Activated CD4-positive, CD25-positive, alpha-beta regulatory T cell (primary cell): ENCODE measurements at places on chromosomes 11 and 22.

GRCh38 chr11:125494974-125495725 is 915 bp downstream of the FEZ1 start:
- no peak for DNase-seq

GRCh38 chr11:116931206-116931953 is 94.0 kb upstream of the APOA1 start:
- DNase-seq, result no peak

- DNase-seq, result no peak
Observed at GRCh38 chr22:43867839-43868635, 5.7 kb upstream of the SULT4A1 start.

DNA sequence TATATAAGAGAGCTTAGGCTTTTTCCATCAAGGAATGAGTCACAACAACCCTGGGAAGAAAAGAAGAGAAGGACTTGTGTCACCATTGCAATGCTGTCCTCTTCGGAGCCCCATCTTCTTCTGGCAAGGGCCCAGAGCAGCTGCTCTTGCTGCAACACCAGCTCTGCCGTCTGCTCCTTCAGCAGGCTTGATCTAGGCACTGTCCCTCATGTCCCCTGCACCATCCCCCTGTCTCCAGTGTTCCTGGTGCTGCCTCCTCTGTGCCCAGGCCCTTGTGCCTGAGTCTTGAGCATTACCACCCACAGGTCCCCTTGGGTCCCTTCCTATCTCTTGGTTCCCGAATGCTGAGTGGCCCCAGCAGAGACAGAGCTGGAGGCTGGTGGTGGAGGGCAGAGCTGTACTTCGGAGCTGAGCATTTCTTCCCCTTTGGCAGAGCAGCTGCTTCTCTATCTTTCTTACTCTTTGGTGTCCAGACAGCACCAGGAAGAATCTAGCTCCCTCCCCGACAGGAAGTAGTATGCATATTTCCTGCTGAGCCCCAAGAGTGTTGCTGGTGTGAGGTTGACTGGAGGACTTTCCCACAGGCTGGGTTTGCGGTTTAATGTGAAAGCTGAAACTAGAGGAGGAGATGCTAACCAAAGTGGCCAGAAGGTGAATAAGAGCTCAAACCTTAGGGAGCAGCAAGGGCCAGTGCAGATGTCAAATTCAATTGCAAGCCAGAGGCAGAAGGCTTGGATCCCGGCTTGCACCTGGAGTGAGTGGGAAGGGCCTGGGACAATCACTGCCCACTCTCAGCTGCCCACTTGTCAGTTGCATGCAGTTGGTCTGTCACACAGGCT is 27.8 kb downstream of the WEE1 start:
- DNase-seq, result no peak

DNA sequence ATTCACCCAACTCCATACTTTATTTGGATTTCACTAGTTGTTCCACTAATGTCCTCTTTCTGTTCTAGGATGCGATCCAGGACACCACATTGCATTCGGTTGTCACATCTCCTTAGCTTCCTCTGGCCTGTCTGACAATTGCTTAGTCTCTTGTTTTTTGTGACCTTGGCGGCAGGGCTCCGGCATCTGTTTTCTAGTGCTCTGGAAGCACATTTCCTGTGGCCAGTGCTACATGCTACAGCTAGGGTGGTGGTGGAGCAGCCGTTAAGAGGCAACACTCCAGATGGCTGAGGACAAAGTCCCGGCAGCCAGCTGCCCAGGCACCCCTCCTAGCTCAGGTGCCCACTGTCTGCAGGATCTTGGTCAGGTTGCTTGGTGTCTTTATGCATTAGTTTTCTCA is 6.8 kb downstream of the STX3 start:
- DNase-seq, result no peak

DNA sequence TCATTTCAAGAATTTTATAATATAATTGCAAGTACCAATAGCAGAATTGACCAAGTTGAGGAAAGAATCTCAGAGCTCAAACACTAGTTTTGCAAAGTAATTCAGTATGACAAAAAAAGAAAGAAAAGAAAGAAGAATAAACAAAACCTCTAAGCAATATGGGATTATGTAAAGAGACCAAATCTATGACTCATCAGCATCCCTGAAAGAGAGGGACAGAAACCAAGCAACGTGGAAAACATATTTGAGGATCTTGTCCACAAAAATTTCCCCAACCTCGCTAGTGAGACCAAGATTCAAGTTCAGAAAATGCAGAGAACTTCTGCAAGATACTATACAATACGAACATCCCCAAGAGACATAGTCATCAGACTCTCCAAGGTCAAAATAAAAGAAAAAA is 203.7 kb upstream of the DDI1 start:
- no peak for DNase-seq

DNA sequence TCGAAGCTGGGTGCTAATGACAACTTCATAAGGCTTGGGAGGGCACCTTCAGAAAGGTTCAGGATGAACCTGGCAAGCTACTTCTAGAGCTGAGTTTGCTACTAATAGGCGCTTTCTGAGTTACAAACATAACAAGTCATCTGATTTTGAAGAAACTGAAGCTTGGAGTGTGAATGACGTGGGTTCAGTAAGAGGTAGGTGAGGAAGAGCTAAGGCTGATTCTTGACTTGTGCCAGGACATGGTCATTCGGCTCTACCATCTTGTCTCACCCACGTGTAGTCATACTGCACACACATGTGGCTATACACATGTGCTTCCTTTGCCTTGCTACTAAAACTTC is 56.4 kb downstream of the SWAP70 start:
- DNase-seq, result no peak

- no peak for DNase-seq
Observed at GRCh38 chr11:70233511-70233934, 30.4 kb downstream of the FADD start.

DNA sequence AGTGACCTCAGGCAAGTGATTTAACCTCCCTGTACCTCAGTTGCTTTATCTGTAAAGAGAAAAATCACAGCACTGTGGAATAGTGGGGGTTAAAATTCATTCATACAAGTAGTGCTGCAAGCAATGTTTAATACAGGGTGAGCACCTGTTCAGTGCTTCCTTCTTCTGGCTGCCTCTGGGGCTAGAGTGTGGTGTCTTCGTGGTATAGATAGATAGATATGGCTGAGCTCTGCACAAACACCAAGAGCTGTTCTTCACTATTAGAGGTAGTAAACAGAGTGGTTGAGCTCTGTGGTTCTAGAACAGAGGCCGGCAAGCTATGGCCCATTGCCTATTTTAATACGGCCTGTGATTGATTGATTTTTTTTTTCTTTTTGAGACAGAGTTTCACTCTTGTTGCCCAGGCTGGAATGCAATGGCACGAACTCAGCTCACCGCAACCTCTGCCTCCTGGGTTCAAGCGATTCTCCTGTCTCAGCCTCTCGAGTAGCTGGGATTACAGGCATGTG is 32.9 kb downstream of the LIMK2 start:
- no peak for DNase-seq

DNA sequence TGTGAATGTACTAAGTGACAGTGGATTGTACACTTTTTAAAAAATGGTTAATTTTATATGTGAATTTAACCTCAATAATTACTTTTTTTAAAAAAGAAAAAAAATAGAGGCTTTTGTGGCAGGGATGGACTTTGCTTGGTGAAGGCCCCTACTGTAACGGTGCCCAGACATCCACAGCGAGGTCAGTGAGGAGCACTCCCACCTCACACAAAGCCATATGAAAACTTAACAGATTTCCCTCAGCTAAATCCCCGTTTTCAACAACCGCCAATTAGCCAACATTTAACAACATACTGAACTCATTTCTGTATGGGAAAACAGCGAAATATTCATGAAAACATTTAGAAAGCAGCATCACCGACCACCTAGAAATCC is 642 bp upstream of the C11orf58 start:
- no peak for DNase-seq

- no peak for DNase-seq
Observed at GRCh38 chr11:89516496-89516895, 25.3 kb upstream of the NOX4 start.

GRCh38 chr22:20292108-20292507 is 24.0 kb upstream of the RTN4R start:
- no peak for DNase-seq

- no peak for DNase-seq
Observed at GRCh38 chr11:14059491-14059890, 97.0 kb downstream of the SPON1 start.

DNA sequence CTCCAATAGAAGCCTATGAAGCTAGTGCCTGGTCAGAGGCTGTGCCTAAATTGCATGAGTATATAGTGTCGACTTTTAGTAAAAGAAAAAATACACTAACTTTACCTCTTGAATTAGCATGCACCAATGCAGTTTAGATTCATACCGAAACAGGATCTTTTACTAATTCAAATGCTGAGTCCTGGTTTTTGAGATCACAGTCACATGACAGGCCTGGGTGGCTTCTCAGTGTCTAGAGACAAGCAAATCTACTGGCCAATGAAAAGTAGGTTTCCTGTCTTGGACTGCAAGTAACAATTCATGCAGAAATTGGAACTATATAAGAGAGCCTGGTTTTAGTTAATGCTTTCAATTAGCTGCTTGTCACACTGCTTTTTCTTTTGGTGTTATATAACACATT is 7.2 kb downstream of the ARHGEF12 start:
- DNase-seq, result no peak

GRCh38 chr11:118180300-118180703 is 3.9 kb upstream of the SCN2B start:
- DNase-seq, result no peak

DNA sequence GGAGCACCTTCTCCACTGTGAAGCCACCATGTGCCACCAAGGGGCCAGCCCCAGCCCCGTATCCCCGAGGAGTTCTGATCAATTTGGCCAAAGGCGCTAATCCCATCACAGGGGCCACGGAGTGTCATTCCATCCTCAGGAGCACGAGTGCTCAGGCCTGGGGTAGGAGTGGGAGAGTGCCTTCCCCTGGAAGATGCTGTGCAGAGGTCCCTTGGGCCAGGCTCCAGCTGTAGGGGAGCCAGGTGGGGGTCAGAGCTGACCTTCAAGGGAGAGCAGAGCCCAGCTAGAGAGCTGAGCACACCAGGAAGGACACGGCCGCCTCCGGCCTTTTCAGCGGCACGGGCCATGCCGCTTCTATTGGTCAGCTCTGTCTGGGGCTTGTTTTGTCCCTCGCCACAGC is 1459.9 kb downstream of the BRD1 start:
- no peak for DNase-seq

GRCh38 chr11:133797554-133797953 is 47.8 kb downstream of the SPATA19 start:
- DNase-seq, result no peak

DNA sequence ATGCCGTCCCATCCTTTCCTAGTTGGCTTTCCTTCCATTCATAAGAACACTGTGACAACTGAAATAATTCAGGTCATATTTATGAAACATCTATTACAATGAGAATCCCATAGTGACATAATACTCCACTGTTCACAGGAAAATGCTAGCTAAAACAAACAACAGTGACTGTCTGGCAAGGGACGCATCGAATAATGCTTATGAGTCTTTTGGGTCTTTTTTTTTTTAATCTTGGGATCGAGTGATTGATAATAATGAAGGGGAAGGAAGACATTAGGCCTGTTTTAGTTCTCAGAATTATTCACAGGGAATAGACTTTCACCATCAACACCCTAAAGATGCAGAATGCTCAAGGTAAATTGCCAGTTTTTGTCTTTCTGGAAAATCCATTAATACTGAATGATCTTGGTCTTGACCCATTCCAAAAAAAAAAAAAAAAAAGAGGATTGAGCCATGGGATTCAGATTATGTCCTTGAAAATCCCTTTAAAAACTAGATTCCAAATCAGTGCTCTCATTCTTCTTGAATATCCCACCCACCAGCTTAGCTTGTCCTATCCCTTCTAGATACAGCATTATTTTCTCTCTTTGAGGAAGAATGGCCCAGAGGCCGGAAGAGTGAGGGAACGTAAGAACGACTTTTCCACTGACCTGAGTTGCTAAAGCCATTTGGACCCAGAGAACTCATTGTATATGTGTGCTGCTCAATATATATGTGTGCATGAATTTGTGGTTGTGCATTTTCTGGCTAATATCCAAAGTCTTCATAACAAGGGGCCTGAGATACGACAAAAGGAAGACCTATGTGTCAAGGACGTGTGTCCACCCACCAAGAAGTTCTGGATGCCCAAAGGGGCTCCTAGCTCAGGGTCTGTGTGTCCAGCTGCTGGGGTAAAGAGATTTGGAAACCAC is 35.2 kb upstream of the CREB3L1 start:
- no peak for DNase-seq

GRCh38 chr11:118217575-118217974 is 7.2 kb downstream of the JAML start:
- DNase-seq, result no peak

DNA sequence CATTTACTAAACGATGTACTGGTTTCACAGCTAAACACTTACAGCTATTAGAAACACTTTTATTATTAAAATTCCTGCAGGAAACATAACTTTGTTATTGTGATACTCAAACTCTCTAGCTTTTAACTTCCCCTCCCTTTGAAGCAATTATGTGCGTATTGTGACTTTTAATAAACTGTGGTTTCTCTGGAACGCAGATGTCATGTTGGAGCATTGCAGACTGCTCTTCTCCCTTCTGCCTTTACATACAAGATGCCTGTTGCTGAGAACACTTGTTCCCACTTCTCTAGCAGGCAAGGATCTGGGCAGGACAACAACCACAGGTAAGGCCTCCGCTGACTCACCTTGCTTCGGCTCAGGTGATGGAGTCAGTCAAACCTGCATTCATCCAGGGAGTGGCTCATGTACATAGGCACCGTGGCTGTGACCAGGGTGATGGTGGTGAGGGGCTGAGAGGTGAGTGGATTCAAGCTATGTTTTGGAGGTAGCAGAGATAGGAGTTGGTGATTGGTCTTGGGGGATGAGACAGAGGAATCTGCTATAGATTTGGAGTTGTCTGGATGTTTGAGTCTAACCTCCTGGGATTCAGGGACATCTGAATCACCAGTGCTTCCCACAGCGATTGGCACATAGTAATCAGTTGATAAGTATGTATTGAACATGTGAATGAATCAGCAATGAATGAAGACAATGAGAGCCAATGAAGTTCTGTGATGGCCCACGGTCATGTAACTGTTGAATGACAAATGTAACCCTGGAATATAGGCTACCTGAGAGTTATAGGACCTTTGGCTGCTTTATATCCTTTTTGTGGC is 106.0 kb downstream of the ADAMTS15 start:
- no peak for DNase-seq

GRCh38 chr22:30288419-30289140 is 725 bp downstream of the CASTOR1 start:
- DNase-seq, result no peak

- no peak for DNase-seq
Observed at GRCh38 chr11:12248330-12248729, 129.0 kb upstream of the PARVA start.

GRCh38 chr11:17381156-17381555 is 7.3 kb downstream of the KCNJ11 start:
- no peak for DNase-seq

- DNase-seq, result no peak
Observed at GRCh38 chr11:76085270-76085669, 121.0 kb downstream of the WNT11 start.

- DNase-seq, result no peak
Observed at GRCh38 chr11:116558504-116559211, 214.1 kb downstream of the BUD13 start.
